Muscle of leg (tissue), 16 donors: ENCODE measurements at places on chromosomes 12 and 14. TPM values are rescaled to one million over a fixed set of nuclear protein-coding genes. Genes with fewer than 3 reads are reported as not detected.

GRCh38 chr12:50203691-50204090 lies 36.5 kb upstream of the CERS5 start:
- no peak for DNase-seq

- no peak for DNase-seq
These were observed 71.8 kb downstream of the CCDC60 start for GRCh38 chr12:119406308-119406707.

DNA sequence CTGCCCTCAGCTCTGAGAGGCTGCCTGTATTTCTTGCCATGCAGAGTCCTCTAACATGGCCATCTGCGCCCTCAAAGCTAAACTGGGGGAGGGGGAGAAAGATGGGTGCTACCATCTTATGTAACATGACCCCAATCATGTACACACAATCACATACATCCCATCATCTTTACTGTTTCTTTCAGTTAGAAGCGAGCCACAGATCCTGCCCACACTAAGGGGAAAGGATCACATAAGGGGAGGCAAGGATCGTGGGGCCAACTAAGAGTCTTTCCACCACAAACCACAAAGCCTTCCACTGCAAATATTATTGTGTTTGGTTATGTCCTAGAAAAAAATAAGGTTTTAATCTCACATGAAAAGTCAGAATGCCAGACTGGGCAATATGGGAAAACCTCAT lies 11.8 kb upstream of the AMN1 start:
- DNase-seq = no peak

DNA sequence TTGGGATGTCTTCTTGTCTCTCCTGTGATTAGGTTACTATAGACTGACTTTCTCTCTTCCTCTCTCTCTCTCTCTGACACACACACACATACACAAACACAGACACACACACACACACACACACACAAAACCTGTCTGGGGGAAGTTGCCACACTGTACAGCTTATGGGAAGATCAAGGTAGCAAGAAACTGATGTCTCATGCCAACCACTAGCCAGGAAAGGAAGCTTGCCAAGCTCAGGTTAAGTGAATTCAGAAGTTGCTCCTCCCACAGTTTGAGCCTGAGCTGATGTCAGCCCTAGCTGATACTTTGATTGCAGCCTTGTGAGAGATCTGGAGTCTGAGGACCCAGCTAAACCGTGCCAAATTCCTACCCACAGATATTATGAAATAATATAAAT lies 67.1 kb downstream of the PPFIA2 start:
- DNase-seq = no peak

GRCh38 chr14:44497148-44497547 lies 9.9 kb downstream of the FSCB start:
- no peak for DNase-seq

DNA sequence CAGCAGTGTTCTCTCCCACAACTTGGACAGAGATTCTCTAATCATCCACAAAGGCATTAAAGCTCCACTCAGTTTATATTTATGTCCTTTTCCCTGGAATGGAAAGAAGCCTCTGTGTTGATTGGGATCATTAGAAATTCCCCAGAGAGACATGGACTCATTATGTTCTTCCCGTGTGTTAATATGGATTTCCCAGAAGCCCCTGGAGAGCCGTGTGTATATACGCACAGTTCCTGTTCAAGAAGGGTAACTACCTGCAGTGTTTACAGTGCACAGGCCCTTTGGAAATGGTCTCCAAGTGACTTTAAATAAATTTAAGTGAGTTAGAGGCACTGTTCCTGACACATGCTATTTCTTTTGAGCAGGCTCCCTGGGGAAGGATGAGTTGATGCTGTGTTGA lies 428.0 kb upstream of the TMTC1 start:
- DNase-seq = no peak

GRCh38 chr14:69882915-69883314 lies 3.7 kb downstream of the SMOC1 start:
- no peak for DNase-seq

- DNase-seq = no peak
These were observed 7.3 kb downstream of the ARHGAP9 start for GRCh38 chr12:57472391-57472790.

GRCh38 chr12:121911824-121912585 lies 6.4 kb upstream of the CFAP251 start:
- no peak for DNase-seq

DNA sequence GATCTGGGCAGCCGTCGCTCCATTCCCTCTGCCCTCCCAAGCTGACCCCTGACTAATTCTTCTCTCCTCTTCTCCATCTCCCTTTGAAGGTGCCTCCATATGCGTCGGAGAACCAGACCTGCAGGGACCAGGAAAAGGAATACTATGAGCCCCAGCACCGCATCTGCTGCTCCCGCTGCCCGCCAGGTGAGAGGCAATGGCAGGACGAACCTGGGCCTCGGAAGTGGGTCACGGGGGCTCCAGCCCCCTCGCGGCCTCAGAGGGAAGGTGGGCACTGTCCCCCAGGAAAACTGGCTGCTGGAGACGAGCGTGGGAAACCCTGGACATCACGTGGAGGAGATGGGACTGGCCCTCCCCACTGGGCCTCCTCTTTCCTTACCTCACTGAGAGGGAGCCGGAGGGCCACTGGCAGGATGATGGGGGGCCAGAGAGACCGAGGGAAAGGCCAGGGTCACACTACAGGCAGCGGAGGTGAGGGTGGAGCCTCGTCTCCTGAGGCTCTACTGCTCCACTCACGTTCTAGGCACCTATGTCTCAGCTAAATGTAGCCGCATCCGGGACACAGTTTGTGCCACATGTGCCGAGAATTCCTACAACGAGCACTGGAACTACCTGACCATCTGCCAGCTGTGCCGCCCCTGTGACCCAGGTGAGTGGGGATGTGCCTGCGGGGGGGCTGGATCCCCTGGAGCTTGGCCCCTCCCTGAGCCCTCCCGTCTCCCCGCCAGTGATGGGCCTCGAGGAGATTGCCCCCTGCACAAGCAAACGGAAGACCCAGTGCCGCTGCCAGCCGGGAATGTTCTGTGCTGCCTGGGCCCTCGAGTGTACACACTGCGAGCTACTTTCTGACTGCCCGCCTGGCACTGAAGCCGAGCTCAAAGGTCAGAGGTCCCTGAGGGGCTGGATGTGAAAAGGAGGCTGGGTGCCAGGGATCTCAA lies 806 bp downstream of the LTBR start:
- no peak for DNase-seq

GRCh38 chr14:71321574-71322315 lies 414.5 kb downstream of the PCNX1 start:
- DNase-seq = peak; percentile 80

GRCh38 chr12:83031196-83031595 lies 344.5 kb downstream of the TMTC2 start:
- DNase-seq = no peak

GRCh38 chr14:73251516-73252215 lies 14.4 kb downstream of the PAPLN start:
- DNase-seq = no peak

DNA sequence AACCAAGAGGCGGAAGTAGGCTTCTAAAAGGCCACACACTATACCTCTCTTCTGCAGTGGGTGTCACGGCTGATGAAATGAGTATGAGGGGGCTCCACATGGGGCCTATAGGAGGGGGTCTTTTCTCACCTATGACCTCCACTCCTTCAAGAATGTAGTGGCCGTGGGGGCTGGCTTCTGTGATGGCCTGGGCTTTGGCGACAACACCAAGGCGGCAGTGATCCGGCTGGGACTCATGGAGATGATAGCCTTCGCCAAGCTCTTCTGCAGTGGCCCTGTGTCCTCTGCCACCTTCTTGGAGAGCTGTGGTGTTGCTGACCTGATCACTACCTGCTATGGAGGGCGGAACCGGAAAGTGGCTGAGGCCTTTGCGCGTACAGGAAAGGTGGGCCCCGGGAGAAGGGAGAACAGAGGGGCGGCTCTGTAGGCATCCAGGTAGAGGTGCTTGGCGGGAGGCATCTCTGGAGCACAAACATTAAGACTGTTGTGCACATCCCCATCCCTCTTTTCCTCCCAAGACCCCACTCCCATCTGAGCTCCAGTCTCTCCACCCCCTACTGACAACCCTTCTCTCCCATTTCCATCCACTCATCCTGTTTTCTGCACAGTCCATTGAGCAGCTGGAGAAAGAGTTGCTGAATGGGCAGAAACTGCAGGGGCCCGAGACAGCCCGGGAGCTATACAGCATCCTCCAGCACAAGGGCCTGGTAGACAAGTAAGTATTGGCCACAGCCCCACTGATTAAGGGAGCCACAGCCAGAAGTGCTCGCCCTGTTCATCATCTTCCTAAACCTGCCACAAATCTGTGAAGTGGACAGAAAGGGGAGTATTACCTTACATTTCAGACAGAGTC lies 3.8 kb downstream of the GPD1 start:
- DNase-seq = no peak

GRCh38 chr14:33876274-33876673 lies 74.6 kb downstream of the EGLN3 start:
- no peak for DNase-seq

Gene PLXNC1
- polyA plus RNA-seq = 13.3 TPM

Gene BEGAIN
- polyA plus RNA-seq = 7.2 TPM

Gene SLCO1B1
- not detected for polyA plus RNA-seq

Gene ENDOU
- 0.41 TPM for polyA plus RNA-seq

Gene SERPINA6
- polyA plus RNA-seq = not detected

Gene PRB2
- 0.29 TPM for polyA plus RNA-seq

Gene MAP3K9
- 0.11 TPM for polyA plus RNA-seq

Gene GLIPR1L1
- 0.30 TPM for polyA plus RNA-seq

Gene LRFN5
- polyA plus RNA-seq = 9.6 TPM

Gene TAS2R9
- polyA plus RNA-seq = not detected

Gene PMCH
- 0.41 TPM for polyA plus RNA-seq
